ENCODE measurements at places on chromosomes 13 and 19.

- no peak for DNase-seq
These were observed 1.4 kb upstream of the OR7G3 start for GRCh38 chr19:9128171-9128570.

DNA sequence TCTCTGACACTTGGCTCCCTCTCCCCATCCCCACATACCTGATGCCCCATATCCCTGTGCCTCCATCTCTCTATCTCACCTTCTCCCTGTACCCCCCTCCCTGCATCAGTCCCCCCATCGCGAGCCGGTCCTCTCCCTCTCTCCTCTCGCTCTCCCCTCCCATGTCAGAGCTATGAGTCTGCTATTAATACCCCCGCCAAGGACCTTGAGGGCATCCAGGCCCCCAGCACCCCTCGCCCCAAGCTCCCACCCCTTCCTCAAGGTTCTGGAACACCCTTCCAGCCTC lies 1.6 kb downstream of the GRIN2D start:
- no peak for DNase-seq

GRCh38 chr13:32267836-32268439 lies 47.2 kb downstream of the ZAR1L start:
- no peak for DNase-seq

- no peak for DNase-seq
These were observed 586 bp downstream of the MRI1 start for GRCh38 chr19:13764821-13765394.

- DNase-seq = no peak
These were observed 50.8 kb downstream of the EFNB2 start for GRCh38 chr13:106484537-106485193.

GRCh38 chr13:39272994-39273393 lies 234.7 kb downstream of the NHLRC3 start:
- peak; percentile 44 for DNase-seq

GRCh38 chr19:30253581-30253996 lies 118.6 kb upstream of the ZNF536 start:
- no peak for DNase-seq

DNA sequence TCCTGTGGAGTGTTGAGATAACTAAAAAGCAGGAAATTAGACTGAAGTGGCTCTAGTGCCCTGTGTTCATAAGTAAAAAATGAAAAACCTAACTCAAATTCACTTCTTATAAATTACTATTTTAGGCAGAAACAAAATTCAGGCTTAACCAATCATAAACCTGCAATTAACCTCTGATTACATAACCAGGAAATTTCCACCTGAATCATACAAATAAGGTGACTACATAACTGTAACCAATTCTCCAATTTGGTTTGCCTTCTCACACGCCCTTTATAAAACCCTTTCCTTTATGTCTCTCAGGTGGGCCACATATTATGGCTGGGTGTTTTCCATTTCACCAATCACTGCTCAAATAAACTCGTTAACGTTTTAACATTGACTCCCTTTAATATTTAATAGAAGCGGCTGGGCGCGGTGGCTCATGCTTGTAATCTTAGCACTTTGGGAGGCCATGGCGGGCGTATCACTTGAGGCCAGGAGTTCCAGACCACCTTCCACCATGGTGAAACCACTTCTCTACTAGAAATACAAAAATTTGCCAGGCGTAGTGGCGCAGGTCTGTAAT lies 22.9 kb upstream of the ZNF724 start:
- no peak for DNase-seq

- no peak for DNase-seq
These were observed 8.8 kb downstream of the NOTCH3 start for GRCh38 chr19:15191982-15192381.

DNA sequence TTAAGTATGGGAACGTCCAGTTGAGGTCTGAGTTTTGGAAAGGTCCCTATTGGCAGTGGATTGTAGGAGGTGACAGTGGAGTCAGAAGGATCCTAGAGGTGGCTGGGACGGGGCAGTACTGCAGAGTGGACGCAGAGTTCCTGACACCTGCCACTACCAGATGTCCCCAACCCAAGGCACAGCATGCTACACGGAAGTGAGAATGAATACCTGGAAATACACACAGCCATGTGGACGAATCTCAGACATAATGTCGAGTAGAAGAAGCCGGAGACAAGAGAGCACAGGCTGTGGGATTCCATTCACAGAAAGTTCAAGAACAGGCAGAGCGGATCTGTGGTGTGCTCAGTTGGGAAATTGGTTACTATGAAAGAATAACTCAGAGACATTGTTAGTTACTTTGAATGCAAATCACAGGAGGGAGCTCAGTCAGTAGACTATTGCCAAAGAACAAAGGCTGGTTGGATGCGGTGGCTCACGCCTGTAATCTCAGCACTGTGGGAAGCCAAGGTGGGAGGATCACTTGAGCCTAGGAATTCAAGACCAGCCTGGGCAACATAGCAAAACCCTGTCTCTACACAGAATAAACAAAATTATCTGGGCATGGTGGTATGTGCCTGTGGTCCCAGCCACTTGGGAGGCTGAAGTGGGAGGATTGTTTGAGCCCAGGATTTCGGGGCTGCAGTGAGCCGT lies 37.4 kb downstream of the RYR1 start:
- DNase-seq = no peak

- DNase-seq = no peak
These were observed 17.7 kb downstream of the ZNF613 start for GRCh38 chr19:51944798-51945552.

- no peak for DNase-seq
These were observed 9.2 kb downstream of the PARP4 start for GRCh38 chr13:24503379-24503696.

GRCh38 chr13:99749271-99750019 lies 222.1 kb downstream of the ZIC5 start:
- DNase-seq = no peak

DNA sequence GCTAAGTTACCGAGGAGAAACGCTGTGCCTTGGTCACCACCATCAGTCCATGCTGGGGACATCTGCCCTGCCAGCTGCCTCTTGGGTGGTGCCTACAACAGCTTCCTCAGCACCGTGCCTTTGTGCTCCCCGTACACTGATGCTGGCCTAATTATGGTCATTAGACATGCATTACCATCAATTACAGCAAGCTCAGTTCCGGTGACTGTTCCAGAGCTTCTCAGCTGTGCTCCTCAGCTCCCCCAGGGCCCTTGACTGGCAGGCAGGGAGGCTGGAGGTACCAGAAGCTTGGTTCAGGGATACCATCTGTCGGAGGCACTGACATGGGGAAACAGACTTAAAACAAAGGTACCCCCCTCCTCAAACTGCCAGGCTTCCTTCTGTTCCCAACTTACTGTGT lies 40.2 kb downstream of the CILP2 start:
- DNase-seq = no peak

GRCh38 chr19:49602806-49603205 lies 11.8 kb downstream of the PRR12 start:
- no peak for DNase-seq

GRCh38 chr13:46698910-46699460 lies 98.0 kb downstream of the ESD start:
- no peak for DNase-seq

GRCh38 chr19:38009650-38010242 lies 102.7 kb downstream of the SIPA1L3 start:
- no peak for DNase-seq

- no peak for DNase-seq
These were observed 437.9 kb downstream of the KLF12 start for GRCh38 chr13:73696271-73696670.

DNA sequence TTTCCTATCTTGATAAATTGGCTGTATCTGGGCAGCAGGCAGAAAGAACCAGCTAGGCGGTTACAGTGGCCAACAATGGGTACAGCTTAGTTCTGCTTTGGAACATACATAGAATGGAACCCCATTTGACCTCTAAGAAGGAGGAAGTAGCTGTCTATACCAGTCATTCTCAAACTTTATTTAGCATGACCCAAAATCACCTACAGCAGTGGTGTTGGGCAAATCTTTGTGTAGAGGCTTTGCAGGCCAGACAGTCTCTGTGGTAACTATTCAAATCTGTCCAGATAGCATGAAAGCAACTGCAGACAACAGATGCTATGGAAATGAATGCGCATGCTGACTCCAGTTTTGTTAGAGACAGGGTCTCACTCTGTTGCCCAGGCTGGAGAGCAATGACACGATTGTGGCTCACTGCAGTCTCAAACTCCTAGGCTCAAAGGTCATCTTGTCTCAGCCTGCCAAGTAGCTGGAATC lies 12.0 kb upstream of the KCNC3 start:
- no peak for DNase-seq

GRCh38 chr13:69450245-69450644 lies 657.4 kb upstream of the ATXN8OS start:
- DNase-seq = no peak

Data from renal pelvis (tissue), 12 donors.